ENCODE measurements at places on chromosomes 4 and X.

- no peaks in the 10 kb centered on the region for H3K4me1 ChIP-seq
- no peak overlapping the region for H3K27ac ChIP-seq
- DNase-seq, result no peak
- H3K36me3 ChIP-seq, result no peaks in the 10 kb centered on the region
Measured at GRCh38 chr4:184000457-184001396, 95.6 kb downstream of the STOX2 start.

- H3K4me3 ChIP-seq, result no peak overlapping the region
- DNase-seq, result no peak
- no peaks in the 10 kb centered on the region for H3K4me1 ChIP-seq
- H3K27ac ChIP-seq, result no peak overlapping the region
Measured at GRCh38 chrX:115949900-115950822, 220.4 kb upstream of the AGTR2 start.

DNA sequence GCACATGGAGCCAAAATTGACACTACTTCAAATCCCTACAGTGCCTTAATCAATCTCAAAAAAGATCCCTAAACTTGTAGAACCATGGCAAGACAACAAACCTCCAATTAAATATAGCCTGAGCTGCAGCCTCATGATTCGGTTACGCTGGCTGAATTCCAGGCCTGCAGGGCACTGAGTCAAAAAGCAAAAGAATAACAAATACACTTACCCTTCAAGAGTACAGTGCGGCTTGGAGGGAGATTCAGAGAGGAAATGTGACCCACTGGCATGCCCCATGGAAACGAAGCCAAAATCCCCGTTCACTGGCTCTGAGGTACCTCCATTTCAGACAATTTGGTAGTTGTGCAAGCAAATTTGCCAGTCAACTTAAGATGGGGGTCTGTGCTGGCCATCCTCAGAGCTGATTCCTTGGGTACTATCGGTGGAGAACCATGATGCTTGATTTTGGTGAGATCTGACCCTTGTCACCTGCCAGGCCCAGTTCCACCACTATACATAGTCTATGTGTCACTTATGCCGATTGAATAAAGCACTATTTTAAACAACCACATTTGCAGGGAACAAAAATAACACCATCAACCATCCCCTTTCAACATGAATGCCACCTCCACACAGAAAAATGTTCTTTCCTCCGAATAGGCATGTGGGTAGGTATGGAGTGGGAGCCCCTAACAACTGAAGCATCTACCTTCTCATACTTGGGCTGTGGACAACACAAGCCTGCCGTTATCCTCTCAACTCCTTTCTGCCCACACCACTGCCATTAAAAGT lies 2.1 kb downstream of the C4orf54 start:
- H3K4me3 ChIP-seq, result no peak overlapping the region
- H3K36me3 ChIP-seq, result no peaks in the 10 kb centered on the region
- no peak overlapping the region for H3K27ac ChIP-seq
- H3K4me1 ChIP-seq, result no peaks in the 10 kb centered on the region

- no peaks in the 10 kb centered on the region for H3K27me3 ChIP-seq
- H3K4me1 ChIP-seq, result no peaks in the 10 kb centered on the region
- no peak for DNase-seq
- H3K36me3 ChIP-seq, result no peaks in the 10 kb centered on the region
- peak overlapping the region; percentile 74 for H3K4me3 ChIP-seq
Measured at GRCh38 chr4:4289055-4289454, 899 bp downstream of the LYAR start.
